ENCODE measurements at places on chromosomes 3 and 15.

GRCh38 chr3:50119786-50120185 lies 31.1 kb downstream of the RBM5 start:
- no peak for DNase-seq

- DNase-seq, result no peak
Measured at GRCh38 chr15:63887630-63888029, 53.9 kb upstream of the HERC1 start.

DNA sequence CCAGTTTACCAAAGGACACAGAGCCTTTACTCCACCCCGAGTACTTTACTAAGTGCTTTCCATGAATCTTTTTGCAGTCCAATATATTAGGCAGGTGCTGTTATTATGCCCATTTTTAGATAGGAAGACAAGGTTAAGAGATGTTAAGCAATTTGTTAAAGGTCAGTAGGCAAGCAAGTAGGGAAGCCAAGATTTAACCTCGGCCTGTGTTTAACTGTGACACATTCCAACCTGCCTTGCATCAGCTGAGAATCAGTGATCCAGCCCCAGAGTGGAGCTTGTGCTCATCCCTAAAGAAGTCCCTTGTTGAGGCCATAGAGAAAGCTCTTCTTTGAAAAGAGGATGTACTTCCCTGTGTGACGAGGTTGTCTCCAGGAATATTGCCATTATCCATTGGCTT lies 51.3 kb upstream of the C15orf61 start:
- DNase-seq, result no peak

GRCh38 chr3:72784226-72784625 lies 64.0 kb downstream of the SHQ1 start:
- no peak for DNase-seq

DNA sequence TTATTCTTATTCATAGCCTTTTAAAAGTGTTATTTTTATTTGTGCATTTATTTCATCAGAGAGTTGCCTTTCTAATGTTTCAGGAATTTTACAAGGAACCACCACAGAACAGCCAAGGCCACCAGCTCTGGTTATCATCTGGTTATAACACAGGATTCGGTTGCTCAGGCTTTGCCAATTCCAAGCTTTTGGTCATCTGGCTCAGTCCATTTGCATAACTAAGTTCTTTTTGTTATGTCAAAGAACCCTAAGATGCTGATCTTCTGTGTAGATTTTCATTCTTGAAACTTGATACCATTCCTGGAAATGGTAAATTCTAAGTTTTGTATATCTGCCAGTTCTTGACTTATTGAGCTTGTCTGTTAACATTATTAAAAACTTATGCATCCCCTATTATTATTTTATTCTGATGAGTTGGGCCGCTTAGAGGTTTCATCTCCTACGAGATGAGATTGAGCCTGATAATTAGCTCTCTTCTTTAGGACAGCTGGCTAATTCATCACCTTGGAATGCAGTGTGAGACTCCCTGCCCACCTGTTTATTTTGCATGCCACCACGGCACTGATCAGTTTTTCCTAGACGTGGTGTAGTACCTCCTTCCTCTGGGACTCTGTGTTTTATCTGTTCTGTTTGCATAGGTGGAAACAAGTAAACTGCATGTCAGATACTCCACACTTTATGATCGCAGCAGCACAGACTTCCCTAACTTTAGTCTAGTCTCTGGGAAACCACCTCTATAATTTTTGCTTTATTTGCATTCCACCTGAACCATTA lies 264.8 kb downstream of the SLCO3A1 start:
- no peak for DNase-seq
